ENCODE measurements at places on chromosomes 2 and 18.

DNA sequence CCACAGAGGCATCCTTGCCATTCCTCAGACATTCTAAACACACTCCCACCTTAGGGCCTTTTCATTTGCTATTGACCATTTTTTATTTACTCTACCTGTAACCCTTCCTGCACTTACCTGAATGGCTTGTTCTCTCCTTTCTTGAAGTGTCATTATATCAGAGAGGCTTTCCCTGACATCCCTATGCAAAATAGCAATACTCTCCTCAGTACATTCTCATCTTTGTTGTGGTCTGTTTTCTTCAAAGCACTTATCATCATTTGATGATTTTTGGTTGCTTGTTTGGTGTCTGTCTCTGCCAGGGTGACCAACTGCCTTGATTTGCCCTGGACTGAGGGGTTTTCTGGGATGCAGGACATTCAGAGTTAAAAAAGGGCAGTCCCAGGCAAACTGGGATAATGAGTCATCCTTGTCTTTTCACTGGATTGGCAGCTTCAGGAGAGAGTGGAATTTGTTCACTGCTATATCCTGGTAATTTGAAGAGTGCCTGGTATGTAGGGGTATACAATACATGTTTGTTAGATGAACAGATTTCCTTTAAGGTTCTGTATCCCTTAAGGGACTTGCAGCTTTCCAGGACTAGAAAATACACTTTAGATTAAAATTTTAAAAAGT lies 102.4 kb downstream of the BABAM2 start:
- DNase-seq = no peak

DNA sequence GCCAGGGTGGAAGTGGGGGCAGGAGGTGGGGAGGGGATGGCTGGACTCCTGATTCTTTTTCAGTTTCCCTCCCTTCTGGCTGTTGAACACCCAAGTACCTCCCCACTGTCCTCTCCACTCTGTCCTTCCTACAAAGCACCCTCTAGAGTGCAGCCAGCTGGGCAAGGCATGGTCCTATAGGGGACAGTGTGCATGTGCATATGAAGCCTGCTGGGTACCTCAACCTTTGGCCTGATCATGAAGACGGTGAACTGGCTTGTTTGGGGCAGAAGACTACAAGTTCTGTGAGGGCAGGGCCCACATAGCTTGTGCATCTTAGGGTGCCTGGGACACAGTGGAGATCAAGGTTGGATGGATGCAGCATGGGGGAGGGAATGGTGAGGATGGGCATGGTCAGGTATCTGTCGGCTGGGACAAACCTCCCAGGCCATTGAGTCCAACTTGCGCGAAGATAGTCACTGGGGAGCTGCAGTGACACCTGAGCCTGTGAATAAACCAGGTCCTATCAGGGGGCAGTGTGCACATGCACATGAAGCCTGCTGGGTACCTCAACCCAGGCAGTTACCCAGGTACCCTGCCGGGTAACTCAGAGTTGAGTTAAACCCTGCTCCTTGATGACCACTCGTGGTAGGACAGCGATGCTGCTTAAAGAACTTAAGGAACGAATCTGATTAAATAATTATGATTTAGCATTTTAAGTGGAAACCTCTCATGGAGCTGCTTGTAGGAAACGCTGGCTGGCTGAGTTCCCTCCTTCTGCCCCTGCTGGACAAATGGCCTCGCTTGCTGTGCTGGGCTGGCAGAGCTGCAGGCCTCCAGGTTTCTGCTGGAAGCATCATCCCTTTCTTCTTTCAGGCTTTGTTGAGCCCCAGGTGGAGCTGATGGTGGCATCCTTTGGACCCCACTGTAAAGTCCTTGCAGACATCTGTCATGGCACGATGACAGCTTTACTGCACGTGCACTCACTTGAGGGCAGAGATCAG lies 84.0 kb downstream of the POLR1A start:
- no peak for DNase-seq

DNA sequence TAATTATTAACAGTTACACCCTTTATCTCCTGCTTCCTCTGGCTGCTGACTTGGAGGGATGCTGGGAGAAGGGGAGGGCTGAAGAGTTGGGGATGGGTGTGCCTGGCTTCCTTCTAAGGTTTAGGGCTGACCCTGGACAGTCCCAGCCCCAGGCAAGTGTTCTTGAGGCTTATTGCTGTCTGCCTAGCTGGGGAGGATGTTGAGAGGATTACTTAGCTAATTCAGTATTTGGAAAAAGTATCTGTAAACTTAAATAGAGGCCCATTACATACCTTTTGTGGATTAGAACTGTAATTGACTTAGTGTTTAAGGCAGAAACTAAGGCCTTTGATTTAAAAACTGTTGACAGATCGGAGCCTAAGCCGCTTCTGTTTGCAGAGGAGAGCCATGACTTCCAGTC lies 67.6 kb downstream of the AGAP1 start:
- DNase-seq = no peak

DNA sequence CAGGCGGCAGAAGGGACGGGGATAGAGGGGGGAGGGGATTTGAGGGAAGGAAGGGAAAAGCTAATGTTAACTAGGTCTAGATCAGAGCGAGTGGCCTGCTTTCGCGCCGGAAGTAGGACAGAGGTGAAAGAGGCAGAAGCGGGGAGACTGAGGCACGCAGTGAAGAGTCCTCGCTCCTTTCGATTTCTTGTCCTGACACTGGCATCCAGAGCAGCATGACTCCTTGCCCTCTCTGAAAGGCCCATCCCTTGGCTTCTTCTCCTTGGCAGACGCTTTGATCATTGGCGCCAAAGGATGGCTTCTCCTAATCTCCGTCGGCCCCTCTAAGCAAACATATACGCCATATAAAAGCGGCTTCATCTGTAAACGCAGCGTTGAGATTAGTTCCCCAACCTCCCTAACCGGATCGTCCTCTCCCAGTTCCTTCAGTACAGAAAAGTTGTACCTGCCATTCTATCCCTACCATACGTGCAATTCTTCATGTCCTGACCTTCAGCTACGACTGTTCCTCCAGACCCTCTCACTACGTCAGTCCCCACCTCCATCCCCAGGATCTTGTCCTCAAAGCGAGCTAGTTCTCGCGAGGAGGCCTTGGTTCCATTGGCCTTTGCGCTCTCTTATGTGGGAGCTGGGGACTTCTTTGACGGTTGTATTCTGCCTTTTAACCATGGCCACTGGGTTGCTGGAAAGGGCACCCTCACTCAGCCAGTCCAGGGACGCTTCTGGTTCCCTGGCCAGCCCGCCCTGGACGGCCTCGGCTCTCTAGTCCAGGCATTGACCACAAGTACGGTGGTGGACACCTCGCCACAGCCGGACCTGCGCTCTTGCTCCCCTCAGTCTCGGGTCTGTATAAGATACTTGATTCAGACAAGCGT lies 857 bp upstream of the NEUROD1 start:
- DNase-seq = no peak

- no peak for DNase-seq
Observed at GRCh38 chr2:158484892-158485556, 28.3 kb downstream of the PKP4 start.

DNA sequence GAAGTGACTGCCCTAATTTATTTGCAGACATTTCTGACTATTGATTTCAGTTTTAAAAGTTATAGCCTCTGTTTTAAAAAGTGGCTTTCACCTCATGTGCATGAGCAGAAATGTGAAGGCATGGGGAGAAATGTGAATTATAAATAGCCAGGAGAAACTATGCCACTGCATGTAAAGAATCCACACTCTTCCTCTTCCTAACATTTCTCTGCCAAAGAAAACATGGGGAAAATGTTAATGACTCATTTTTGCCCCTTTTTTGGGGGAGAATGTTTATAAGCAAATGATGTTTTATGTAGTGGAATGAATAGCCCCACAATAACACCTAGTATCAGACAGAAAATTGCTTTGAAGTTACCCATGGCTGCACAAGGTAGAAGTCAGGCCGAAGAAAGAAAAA lies 249.0 kb upstream of the TANK start:
- DNase-seq = no peak

DNA sequence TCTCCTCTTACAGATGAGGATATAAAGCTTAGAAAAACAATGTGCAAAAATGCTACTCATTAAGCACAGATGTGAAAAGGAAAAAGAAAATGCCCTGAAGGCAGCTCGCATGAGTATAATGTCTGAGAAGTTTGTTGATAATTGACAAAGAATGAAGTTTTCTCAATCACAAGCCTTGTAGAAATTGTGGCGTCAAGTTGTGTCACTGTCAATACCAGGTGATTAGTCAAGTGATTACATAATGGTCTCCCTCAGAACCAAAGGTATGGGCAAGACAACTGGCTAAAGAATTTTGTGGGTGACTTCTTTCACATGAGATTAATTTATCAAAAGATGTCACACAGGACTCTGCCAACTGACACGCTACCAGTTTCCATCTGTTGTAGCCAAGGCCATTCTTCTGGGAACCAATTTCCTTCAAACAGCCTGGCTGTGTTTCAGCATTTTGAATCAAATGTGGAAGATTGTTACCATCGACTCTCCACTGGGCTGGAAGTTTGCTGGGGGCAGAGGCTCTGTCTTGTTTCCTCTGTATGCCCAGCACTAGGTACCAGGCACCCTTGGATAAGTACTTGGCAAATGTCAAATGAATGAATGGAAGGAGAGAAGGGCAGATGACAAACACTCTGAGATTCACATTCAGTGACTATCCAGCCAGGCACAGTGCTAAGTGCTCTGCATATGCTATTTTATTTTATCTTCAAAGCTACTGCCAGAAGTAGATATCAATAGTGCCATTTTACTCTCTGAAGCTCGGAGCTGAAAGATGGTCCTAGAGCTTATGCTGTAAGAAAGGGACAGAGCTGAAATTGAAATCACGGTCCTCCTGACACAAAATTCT lies 5.9 kb upstream of the FN1 start:
- no peak for DNase-seq

- no peak for DNase-seq
Observed at GRCh38 chr2:13550285-13551231, 833.8 kb downstream of the TRIB2 start.
